ENCODE measurements at places on chromosomes 4 and X.

DNA sequence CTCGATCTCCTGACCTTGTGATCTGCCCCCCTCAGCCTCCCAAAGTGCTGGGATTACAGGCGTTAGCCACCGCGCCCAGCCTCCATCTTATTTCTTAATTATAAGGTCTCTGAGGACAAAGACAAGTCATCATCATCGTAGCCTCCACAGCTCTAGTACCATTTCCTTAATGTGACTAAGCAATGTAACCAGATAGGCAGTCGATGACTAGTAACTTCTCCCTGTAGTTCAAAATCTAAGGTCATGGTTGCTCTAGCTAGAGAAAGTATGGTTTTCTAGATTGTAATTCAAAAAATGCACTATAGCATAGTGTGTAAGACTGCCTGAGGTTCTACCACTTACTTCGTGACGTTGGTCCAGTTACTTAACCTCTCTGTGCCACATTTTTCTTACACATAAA, 6.9 kb downstream of the SLC39A8 start:
- DNase-seq = no peak

DNA sequence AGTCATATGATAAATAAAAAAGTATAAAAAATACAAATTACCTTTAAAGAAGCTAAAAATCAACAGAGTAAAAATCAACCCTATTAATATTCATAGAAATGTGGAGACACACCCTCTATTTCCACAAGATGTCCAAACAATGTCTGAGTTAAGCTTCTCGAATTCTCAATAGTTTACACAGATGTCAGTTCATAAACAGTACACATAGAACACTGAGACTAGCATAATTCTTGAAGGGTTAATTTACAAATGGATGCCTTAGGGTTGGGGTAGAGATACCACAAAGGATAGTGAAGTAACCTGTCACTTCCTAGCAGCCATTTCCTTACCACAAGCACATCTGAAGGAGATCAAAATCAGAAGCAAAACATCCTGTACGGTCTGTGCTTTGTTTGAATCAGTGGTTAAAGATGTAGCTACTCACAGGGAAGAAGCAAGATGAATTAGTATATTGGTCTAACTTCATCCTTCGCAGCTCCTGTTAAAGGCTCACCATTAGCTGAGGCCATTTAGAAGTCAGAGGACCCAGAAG, 2393.9 kb downstream of the ARAP2 start:
- DNase-seq = no peak

GRCh38 chr4:13516315-13516860, 27.9 kb downstream of the NKX3-2 start:
- DNase-seq = no peak

- DNase-seq = no peak
Observed at GRCh38 chrX:71228063-71228642, 5.1 kb downstream of the GJB1 start.

GRCh38 chr4:82640540-82640939, 78.8 kb upstream of the TMEM150C start:
- no peak for DNase-seq
